NCI-H1417 treated with DMSO at 0.1 percent for 48 hours (cell line): ENCODE measurements at places on chromosomes 5 and 9.

- DNase-seq = no peak
Observed at GRCh38 chr5:56552612-56553268, 262.6 kb upstream of the MAP3K1 start.

DNA sequence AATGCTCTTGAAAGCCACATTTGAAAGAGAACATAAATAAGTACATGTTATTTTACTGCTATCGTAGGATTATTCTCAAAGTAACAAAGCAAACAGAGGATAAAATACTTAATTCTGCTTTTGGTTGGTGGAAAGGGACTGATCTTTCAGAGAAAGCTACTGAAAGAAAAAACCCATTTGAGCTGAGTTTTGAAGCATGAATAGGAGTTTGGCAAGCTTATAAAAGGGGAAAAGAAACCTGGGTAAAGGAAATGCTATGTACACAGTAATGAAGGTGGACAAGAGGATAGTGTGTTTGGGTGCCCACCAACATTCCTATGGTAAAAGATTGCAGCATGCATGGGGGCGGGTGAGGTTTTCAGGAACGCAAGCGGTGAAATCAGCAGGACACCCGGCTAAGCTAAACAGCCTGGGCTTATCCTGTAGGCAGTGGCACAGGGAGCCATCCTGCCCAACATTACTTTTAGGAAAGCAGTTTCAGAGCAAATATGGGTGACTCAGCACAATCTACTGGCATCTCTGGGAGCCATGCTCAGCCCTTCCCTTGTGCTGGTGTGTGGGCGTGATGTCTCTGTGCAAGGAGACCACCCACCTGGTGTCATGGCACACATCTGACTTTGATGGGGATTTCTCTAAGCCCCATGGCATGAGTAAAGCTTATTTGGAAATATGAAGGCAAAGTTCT is 673.9 kb upstream of the KLF4 start:
- no peak for DNase-seq

DNA sequence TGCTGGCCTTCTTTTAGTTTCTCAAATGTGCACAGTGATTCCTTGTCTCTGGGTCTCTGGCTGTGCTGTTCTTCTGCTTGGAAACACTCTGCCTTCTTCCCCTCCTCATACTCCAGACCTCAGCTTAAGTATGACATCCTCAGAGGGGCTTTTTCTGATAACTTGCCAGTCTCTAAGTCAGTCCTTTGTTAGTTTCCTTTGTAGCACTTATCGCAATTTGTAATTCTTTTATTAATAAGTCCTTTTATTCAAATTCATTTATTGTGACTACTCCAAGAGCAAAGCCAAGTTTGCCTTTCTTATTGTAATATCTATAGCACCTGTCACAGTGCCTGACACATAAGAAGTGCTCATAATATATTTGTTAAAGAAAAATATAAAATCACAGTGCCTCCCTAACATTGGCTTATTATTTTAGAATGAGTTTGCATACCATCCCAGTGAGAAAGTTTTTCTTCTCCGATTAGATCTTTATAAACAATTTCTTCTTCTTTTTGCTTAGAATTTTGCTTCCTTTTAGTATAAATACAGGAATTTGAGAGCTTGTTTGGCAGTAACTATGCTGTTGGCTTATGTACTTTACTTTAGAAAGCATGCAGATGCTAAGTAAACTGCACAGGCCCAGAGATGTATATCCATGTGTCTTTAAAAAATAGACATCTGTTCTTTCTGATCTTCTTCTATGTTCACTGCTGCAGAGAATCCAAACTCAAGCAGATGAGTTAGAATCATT is 198.0 kb downstream of the GAS1 start:
- no peak for DNase-seq

DNA sequence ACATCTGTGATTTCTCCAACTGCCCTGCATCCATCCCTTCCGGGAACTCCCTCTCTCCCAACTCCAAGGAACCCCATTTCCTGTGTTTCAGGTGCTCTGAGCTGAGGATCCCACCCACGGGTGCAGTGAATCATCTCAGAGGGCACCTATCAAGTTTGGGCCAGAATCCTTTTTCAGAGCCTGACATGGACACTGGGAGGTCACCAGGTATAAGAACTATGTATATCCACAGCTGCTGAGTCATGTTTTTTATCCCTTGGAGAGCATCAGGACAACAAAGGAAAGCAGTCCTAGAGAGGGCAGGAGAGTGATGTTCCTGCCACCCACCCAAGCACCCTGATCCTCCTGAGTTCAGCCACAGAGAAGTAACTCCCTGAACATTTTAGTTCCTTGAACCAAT is 3.8 kb downstream of the MED27 start:
- DNase-seq = no peak

DNA sequence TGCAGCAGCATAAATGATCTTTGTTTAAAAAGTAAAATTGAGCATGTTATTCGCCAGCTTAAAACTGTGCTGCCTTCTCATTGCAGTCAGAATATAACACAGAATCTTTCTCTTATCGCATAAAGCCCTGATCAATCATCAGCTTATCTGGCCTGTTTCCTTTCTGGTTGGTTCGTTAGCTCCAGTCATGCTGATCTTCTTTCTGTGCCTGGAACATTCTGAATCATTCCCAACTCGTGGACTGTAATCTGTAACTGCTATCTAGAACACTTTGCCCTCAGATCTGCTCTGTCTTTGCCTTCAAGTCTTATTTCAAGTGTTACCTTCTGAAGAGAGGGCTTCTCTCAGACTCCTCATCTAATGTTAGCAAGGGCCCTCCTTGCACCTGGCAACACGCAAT is 11.9 kb upstream of the FER start:
- no peak for DNase-seq

GRCh38 chr5:61507232-61507631 is 175.2 kb downstream of the ZSWIM6 start:
- DNase-seq = no peak

DNA sequence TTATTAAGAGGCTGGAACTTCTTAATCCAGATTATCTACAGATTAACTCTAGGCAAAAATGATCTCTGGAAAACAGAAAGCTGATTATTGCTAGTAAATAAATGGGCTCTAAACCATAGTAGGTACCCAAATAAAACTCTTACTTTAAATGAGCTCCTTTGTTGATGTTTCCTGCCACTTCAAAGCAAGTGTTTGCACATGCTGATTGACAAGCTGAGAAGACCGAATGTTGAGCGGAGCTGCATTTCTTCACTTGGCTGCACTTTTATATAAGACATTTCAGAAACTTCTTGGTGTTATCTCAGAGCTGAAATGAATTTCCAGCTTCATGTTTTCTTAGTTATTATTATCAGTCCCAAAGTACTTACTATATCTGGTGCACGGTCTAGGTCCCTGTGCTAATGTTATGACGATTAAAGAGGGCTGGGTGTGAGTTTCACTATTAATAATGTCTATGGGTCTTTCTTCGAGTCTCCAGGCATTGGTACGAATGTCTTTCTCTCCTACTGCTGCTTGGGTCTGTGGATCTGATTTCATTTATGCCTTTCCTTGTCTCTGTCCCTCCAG is 58.6 kb upstream of the CTXN3 start:
- no peak for DNase-seq

DNA sequence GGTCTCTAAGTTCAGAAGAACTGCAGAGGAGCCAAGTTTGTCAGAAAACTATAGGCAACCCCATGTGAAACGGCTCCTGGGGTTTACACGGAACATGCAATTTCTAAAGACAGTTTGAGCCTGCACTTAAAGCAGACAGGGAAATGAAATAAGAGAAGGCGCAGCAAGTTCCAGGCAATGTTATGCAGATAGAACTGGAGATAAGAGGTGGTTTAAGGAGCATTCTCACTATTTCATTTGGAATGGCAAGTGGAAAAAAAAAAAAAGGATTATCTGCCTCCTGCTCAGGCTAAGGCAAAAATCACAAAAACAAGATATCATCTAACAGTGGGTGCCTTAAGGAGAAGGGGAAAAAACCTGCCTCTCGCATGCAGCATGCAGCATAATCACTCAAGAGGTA is 2252.4 kb downstream of the MAT2B start:
- DNase-seq = no peak

DNA sequence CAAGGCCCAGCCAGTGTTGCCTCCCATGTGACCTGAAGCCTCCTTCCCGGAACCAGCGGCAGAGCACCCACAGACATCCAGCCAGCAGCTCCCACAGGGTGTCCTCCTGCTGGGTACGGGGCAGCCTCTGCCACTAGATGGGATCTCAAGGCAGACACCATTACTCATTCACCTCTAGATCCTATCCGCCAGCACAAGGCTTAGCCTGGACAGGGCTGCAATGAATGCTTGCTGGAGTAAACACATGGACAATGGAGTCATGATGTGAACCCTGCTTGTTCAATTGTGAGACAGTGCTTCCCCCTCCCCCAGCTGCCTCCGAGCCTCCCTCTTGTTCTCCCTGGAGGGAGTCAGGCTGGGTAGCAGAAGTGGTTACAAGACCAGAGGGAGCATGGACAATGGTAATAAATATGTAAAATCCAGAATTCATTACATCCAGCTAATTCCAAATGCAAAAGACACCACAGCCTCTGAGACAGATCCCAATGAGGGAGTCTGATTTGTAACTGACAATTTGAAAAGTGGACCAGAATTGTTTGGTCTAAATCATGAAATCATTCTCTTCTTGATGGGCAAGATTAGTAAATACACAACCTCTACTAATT is 132.0 kb downstream of the CRB2 start:
- DNase-seq = no peak
